ENCODE measurements at places on chromosomes 6 and 20. TPM values are rescaled to one million over a fixed set of nuclear protein-coding genes. Genes with fewer than 3 reads are reported as not detected.

The CLPSL2 gene
- total RNA-seq, result not detected

- DNase-seq, result no peak
Measured at GRCh38 chr20:56380375-56380774, 11.6 kb downstream of the AURKA start.

DNA sequence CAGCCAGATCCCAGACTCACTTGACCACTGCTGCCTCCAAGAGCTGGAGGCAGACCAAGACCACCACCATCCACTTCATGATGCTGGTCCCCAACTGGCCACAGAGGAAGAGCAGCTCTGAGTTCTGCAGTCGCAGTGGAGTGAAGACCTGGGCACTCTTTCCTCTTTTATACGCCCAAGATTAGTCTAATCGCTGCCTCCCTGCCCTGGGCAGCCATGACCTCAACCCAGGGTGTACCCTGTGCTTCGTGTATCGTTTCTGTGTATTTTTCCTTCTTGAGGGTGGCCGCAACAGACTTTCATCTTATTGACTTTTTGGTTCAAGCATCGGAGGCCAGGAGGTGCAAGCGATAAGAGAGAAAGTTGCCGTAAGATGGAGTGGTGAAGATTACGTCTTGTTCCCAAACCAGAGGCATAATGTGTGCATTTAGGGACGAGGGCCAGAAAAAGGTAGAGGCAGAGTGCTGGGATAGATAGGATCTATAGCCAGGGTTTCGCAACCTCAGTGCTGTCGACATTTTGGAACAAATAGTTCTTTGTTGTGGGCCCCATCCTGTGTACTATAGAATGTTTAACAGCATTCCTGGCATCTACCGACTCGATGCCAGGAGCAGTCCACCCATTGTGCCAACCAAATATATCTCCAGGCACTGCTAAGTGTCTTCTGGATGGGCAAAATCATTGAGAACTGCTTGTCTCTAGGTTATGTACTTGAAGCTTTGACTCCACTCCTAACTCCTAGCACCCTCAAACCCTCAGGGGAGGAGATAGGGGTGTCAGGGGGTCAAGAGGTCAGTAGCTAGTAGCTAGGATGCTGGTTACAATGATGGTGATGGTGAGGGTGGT, at the start of gene PGC:
Gene PGC (minus strand): TSS at position 142 of the 846 bp plus-strand sequence. CDS start 63 bp downstream, at position 79.
- DNase-seq, result no peak

- no peak for DNase-seq
Measured at GRCh38 chr6:14925025-14925698, 320.7 kb upstream of the JARID2 start.
